ENCODE measurements at places on chromosomes 4 and X.
A peak's percentile ranks its signal among the peaks of the same experiment; 100 is the strongest.

- peak; percentile 48 for ATAC-seq
Measured at GRCh38 chrX:42567268-42567667, 210.7 kb downstream of the PPP1R2C start.

GRCh38 chr4:159003420-159004253 lies 99.2 kb upstream of the RAPGEF2 start:
- no peak for ATAC-seq

- ATAC-seq: no peak
Measured at GRCh38 chrX:140425712-140426395, 79.0 kb downstream of the SOX3 start.

GRCh38 chr4:142353149-142353738 lies 492.9 kb downstream of the INPP4B start:
- ATAC-seq: peak; percentile 33

DNA sequence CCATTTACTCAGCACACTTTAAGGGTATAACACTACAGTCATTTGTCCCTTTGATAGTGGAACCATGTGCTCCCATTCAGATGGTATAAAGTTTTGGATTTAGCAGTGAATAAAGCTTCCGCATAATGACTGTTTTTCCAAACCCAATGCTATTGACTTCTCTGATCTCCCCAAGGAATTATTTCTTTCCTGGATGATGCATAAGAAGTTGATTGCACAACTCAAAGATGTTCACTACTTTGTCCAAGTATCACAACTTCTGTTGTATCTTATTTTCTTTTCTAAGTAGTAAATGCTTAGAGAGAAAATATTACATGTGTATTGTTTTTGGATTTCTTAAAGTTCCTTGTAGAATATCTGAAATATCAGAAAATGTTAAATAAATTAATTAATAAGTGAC lies 300.2 kb downstream of the GPM6A start:
- no peak for ATAC-seq

DNA sequence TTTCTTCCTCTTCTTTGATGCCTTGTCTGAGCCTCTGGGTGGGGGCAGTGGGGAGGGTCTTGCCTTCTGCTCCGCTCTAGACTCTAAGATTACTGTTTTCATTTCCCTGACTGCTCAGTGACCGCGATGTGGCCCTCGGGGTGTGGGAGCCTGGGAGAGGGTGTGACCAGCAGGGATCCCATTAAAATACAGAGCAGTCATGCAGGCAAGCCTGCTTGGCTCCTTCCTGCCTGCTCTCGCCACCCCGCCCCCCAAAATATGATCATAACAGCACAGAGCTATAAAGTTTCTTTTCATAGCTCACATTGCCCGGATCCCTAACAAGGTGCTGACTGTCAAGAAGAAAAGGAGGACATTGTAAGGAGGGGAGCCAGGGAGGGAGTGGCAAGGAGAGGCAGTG lies 332.9 kb downstream of the RAB28 start:
- no peak for ATAC-seq

DNA sequence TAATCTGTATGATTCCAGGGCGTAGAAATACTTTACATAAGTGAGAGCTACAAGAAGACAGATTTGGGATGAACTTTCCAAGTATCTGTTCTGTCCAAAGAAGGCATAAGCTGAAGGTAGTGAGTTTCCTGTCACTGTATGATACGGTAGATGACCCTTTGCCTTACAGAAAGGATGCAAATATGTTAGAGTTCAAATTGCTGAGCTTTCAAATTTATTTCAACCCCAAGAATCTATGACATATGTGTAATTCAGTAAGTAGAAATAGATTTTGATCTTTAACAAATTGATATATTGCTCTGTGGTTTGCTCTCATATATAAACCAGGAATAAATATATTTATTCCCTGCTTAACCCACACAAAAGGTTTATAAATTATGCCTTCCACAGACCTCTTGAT lies 16.5 kb downstream of the DIPK2B start:
- no peak for ATAC-seq

DNA sequence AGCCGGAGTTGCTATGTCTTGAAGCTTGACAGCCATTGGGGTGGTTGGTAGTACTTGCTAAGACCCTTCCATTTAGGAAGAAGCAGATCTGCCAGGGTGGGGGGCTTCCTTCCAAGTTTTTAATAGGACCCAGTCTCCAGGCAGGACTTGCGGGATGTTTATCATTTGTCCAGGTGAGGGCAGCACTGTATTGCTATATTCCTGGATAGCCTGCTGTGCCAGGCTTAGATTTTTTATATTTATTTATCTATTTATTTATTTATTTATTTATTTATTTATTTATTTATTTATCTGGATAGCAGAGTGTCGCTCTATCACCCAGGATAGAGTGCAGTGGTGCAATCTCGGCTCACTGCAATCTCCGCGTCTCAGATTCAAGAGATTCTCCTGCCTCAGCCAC lies 87.4 kb upstream of the CT45A1 start:
- no peak for ATAC-seq

GRCh38 chrX:52346174-52347165 lies 22.4 kb upstream of the XAGE2 start:
- peak; percentile 93 for ATAC-seq

DNA sequence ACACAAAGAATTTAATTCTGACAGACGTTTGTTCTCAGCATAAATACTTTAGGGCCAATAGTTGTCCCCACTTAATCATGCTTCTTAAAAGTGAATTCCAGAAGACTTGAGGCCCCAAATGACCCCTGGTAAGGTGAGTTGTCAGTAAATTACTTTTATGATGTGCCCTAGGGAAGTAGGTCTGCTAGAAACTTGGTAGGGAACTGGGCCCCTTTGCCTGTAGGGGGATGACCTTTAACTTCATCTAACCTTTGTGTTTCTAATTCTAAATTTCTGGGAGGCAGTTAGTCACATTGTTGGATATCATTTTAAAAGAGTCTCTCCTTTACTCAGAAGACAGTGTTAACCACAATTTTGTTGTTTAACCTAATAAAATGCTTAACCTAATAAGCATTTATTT lies 28.8 kb downstream of the HHIP start:
- ATAC-seq: no peak

GRCh38 chrX:137746289-137746688 lies 180.4 kb downstream of the ZIC3 start:
- ATAC-seq: no peak

DNA sequence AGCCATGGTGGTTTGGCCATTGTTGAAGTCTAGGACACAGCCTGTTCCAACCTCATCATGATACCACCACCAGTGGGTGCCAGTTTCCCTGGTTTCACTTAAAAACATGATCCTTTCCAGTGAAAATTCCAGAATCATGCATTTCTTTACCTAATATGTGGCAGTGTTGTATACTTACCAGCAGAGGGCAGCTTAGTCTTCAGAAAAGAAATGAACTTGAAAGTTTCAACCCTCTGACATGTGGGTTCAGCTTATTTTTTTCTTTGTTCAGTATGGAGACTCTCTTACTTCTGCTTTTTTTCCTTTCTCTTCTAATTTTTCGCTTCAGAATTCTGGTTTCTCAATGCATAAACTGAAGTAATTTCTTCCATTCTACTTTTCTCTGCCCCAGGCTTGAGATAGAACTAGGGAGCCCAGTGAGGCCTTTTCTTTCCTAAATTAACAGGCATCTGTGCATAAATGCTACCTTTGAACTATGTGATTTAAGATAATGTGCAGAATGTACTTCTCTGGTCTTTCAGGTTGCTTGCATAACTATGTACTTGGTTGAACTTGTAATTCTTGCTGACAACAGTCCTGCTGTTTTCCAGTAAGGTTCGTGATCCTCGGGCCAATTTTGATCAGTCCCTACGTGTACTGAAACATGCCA lies 10.7 kb downstream of the LIAS start:
- ATAC-seq: peak; percentile 32

DNA sequence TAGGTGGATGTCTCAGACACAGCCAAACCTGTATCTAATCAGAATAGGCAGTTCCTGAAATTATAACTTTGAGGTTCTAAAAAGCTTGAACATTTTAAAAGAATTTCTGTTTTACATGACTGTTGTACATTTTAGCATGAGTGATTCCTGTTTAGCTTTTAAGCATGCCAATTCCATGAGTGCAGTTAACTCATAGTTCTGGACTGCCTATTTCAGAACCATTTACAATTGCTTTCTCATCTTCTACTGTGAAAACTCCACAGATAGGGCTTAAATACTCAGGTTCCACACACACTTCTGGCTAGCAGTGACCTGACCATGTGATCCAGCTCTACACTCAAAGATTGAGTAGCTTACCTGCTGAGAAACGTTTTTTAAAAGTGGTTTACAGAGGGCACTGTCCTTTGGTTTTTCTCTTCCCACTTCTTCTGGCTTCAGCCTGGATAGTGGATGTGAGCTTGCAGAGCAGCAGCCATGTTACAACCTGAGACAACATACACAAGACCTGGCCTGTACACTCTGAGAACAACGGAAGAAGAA lies 280.8 kb downstream of the ANKRD50 start:
- no peak for ATAC-seq

DNA sequence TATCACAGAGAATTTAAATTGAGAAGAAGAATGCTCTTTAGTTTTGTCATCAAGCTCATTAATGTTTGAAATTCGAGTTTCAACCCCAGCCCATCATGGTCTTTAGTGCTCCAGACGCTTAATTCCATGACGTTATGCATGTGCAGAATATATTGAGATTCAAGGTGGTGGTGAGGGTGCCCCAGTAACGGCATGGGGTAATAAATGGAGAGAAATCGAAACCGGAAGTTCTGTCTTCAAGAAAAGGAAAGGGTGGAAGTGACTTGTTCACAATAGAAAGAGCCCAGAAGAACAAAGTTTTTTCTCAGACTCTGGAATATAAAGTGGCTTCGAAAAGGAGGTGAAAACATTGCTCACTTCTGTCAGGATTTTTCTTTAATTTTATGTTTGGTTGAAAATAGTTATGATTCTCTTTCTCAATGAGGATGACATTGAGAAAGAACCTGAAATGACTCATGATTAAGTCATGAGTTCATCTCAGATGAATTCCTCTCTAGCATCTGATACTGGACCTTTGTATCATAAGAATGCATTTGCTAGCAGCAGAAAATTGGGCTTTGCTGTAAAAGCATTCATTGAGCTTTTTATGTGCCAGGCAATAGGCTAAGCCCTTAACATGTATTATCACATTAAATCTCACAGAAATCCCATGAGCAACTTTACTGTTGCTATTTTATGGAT lies 779 bp upstream of the DDX60L start:
- peak; percentile 70 for ATAC-seq

GRCh38 chr4:108725457-108725856 lies 37.4 kb downstream of the ETNPPL start:
- no peak for ATAC-seq

DNA sequence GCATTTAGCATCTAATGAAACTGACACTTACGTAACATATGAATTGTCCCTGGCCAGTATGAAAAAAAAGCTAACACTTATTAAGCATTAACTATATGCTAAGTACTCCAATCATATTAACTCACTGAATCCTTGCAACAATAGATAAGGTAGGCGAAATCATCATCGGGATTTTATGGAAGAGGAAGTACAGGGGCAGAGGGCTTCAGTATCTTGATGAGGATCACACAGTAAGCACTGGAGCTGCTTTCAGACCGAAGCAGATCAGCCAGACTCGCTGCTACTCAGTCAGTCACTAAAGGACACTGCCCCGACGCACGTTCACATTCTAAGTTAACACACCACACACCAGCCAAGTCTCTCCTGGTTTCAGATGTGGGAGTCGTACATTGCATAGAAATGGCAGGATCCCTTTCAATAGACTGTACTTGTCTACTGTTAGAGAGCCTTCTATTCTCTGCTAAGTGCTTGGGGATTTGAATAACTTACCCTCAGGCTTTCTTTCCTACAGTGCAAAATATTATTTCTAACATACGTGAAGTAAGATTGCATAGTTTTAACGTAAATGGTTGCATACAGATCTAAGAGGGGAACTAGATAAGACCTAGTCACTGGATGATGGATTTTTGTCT lies 540.2 kb upstream of the TENM3 start:
- ATAC-seq: no peak

- no peak for ATAC-seq
Measured at GRCh38 chr4:43132010-43132582, 239.6 kb downstream of the GRXCR1 start.

DNA sequence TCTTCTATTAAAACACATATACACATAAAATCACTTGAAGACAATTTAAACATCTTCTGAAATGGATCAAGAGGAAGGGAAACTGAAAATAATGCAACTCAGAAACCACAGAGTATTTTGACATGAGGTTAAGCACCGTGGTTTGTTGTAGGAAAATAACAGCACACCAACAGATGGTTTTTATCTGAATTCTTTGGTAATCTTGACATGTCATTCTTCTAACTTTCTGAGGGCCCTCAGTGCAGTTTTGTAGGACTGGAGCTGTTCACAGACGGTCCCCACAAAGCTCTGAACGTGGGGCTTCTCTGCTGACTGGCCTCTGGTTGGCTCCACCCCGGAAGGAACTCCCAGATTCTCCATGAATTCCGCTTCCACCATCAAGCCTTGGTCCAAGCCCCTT lies 16.0 kb upstream of the TLR8 start:
- ATAC-seq: no peak

GRCh38 chrX:47514533-47515235 lies 31.7 kb upstream of the ZNF41 start:
- ATAC-seq: no peak

DNA sequence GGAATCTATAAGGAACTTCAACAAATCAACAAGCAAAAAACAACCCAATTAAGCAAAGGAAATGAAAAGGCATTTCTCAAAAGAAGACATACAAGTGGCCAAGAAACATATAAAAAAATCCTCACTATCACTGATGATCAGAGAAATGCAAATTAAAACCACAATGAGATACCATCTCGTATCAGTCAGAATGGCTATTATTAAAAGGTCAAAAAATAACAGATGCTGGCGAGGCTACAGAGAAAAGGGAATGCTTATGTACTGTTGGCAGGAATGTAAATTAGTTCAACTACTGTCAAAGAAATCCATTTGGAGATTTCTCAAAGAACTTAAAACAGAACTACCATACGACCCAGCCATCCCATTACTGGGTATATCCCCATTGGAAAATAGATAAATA lies 292.4 kb upstream of the FAT1 start:
- ATAC-seq: no peak

GRCh38 chrX:16022580-16023200 lies 100.7 kb upstream of the GRPR start:
- no peak for ATAC-seq

- no peak for ATAC-seq
Measured at GRCh38 chr4:123417813-123418212, 21.2 kb downstream of the SPRY1 start.

GRCh38 chr4:82739287-82740190 lies 59.1 kb downstream of the SCD5 start:
- peak; percentile 81 for ATAC-seq

- ATAC-seq: no peak
Measured at GRCh38 chr4:6281436-6282313, 12.0 kb downstream of the WFS1 start.

Measured in activated CD4-positive, CD25-positive, alpha-beta regulatory T cell treated with anti-CD3 and anti-CD28 coated beads, Interleukin-2, amount 50 U/mL, for 24 hours (primary cell).